ENCODE measurements at places on chromosomes 1 and 21. TPM values are rescaled to one million over a fixed set of nuclear protein-coding genes. Genes with fewer than 3 reads are reported as not detected.

- DNase-seq: peak; percentile 28
Measured at GRCh38 chr1:88462488-88463261, 221.4 kb upstream of the PKN2 start.

DNA sequence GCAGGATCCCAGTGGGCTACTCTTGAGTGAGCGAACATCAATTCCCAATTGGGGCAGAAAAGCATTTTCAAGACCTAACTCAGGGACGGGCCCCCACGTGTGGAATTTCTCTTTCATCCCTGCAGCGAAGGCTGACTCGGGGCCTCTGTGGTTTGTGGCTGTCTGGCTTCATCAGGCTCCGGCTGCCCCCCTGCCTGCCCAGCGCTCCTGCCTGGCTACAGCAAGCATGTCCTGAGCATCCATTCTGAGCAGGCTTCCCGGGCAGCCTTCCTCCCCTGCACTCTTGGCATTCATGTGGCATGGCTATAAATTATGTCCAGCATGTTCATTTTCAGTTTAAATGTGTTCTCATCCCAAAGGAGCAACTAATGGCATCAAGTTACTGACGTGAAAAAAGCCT lies 588.1 kb downstream of the KIF26B start:
- DNase-seq: no peak

The CD1C gene
- not detected for total RNA-seq

GRCh38 chr21:45381865-45382696 lies 22.9 kb upstream of the COL18A1 start:
- peak; percentile 36 for DNase-seq

DNA sequence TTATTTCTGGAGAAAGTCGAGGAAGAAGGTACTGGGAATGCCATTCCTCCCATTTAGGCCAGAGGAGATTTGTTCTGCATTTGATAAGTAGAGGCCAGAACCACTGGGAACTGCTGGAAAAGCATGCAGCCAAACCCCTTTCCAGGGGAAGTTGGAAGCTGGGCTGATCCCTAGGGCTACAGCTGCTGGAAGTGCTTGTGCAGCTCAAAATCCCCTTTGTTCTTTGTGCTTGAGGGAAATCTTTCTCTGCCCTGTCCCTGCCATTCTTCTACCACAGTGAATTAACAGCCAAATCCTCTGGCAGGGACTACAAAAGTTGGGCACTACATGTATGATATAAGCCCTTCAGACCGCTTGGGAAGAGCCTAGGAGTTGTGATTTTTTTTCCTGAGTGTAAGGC lies 734.1 kb downstream of the LRRIQ3 start:
- no peak for DNase-seq

DNA sequence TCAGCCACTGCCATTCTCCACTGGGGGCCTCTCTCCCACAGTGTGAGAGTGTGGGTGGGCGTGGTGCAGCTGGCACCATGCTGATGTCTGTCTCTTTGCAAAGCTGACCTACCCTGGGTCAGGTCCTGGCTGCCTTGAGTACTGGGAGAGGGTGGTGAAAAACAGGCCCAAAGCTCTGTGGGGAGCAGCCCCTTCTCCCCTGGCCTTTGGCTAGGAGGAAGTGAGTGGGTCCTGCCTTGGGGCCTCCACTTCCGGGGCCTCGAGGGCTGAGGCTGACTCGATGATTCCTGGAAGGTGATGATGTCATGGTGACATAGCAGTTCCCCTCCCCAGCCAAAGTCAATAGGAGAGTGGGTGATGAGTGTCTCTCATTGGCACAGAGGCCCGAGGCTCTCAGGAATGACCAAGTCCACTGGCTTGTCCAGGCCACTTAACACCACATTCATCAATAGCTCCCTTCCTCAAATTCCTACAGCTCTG lies 53.0 kb downstream of the IER5 start:
- no peak for DNase-seq

DNA sequence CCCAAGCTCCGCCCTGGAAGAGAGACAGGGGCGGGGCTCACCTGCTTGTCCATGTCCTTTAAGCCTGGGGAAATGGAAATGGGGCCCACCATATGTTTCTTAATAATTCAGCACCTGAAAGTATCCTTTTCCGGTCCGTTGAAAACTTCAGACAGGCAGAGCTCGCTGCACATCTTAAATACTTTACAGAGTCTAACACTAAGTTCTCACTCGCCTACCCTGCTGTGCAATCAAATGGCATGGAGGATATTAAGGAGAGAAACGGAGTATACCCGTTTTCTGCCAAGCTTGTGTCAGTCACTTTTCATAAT lies 467 bp upstream of the CC2D1B start:
- no peak for DNase-seq

DNA sequence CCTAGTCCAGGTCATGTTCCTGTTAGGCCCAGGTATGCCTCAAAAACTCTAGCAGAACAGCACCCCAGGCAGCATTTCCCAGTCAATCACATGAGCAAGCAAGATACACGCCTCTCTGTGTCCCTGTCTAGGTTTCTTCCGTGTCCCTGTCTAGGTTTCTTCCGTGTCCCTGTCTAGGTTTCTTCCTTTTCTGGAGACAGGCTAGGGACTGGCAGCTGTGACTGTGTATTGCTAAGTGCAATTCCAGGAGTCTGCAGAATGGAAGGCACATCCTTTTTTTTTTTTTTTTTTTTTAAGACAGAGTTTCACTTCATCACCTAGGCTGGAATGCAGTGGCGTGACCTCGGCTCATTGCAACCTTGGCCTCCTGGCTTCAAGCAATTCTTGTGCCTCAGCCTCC lies 77.6 kb downstream of the SETD4 start:
- no peak for DNase-seq

GRCh38 chr1:226523646-226524406 lies 24.7 kb upstream of the STUM start:
- no peak for DNase-seq

- DNase-seq: no peak
Measured at GRCh38 chr1:197521118-197521739, 253.2 kb downstream of the CRB1 start.

The ITLN2 gene
- 2.1 TPM for total RNA-seq
